WERI-Rb-1 (cell line): ENCODE measurements at places on chromosomes 7 and 10.

- DNase-seq, result no peak
Observed at GRCh38 chr10:31058795-31059703, 27.4 kb upstream of the ZNF438 start.

DNA sequence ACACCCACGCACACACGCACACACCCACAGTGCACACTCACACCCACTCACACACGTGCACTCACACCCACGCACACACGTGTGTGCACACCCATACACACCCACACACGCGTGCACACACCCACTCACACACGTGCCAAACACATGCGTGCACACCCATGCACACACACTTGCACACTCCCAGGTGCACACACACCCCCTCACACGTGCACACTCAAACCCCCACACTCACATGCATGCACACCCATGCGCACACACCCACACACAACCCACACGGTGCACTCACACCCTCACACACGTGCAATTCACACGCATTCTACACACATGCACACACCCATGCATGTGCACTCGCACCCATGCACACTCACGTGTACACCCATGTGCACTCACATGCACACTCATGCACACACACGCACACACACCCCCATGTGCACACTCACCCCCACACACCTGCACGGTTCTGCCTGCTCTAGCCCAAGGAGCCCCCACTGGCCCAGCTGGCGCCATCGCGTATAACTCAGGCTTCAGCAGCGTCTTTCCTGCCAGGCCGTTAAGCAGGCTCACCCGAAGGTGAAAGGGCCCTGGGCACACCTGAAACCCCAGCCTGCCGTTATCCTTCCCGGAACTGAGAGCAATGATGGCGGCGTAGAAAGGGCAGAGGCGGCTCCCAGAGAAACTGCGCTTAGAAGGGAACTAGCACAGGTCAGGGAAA, 63.9 kb upstream of the PDGFA start:
- DNase-seq, result no peak

DNA sequence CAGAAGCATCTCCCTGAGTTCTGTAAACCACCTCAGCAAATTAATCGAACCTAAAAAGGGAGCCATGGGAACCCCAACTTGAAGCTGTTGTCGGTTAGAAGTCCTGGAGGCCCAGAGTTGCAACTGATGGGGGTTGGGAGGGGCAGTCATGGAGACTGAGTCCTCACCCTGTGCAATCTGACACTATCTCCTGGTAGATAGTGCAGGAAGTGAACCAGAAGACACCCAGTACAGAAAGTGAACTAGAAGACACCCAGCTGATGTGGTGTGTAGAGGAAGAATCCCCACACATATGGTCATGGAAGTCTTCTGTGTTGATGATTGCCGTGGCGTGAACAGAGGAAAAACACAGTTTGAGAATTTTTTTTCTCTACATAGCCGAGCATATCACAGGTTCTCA, 58.8 kb upstream of the SRRM3 start:
- no peak for DNase-seq

- no peak for DNase-seq
Observed at GRCh38 chr10:130751851-130752250, 559.7 kb downstream of the TCERG1L start.

DNA sequence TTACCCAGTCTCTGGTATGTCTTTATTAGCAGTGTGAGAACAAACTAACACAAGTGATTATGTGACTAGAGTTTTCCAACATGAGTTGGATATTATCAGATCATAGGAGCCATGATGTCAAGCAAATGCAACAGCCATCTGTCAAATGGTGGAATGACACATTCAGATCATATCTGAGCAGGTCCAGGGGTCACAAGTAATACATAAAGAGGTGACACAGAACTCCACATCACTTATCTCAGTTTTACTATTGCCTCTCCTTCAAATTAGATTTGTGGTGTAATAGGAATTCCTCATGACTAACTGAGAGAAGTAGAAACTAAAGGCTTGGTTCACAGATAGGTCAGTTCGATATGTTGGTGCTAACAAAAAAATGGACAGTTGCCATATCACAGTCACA, 12.2 kb upstream of the SAMD9L start:
- no peak for DNase-seq

- DNase-seq, result no peak
Observed at GRCh38 chr10:114492351-114493037, 88.2 kb upstream of the AFAP1L2 start.

- no peak for DNase-seq
Observed at GRCh38 chr7:43905209-43905946, 1.0 kb downstream of the URGCP start.

DNA sequence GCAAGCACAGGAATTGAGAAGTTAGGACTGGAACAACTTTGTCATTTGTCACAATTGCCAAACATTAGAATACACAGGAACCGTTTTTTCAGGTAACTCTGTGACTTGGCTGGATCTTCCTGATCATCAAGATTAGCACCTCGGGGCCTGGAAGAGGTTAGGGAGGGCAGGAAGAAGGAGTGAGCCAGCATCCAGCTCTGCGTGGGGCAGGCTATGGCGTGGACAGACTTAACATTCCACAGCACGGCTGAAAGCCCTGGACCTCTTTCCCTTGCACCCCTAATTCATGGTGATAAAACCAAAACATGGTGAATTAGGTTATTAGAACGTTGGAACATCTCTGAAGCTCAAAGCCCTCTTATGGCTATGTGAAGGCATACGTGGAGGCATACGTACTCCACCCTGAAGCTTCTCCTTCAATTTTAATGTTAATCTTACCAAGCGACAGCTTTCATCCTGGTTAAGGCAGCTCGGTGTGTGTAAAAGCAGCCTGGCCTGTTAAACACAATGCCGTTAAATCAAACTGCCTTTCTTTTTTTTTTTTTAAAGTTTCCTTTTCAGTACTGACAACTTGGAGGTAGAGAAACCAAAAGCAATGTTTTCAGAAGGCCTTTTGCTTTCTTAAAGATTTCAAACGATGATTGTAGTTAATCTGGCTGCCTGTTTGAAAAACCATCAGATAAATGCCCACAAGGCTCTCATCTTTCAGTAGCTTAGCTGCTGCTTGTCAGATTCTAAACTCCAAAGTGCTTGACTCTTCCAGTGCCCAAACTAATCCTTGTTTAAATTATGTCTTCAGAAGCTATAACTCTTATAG, 4.5 kb downstream of the GRK5 start:
- peak; percentile 32 for DNase-seq

DNA sequence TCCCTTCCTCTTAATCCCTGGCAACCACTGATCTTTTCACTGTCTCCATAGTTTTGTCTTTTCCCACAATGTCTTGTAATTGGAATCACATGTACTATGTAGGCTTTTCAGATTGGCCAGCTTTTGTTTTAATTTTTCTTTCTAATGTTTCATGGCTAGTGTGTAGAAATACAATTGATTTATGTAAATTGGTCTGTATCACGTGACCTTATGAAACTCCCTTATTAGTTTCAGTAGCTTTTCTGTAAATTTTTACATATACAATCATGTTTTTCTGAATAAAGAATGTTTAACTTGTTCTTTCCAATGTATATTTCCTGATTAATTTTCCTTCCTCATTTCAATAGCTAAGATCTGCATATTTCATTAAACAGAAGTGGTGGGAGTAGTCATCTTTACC, 319.3 kb downstream of the MDFIC start:
- DNase-seq, result no peak

- DNase-seq, result no peak
Observed at GRCh38 chr10:4190876-4191275, 405.9 kb upstream of the KLF6 start.

GRCh38 chr7:498678-499641, 20.7 kb downstream of the PDGFA start:
- no peak for DNase-seq

DNA sequence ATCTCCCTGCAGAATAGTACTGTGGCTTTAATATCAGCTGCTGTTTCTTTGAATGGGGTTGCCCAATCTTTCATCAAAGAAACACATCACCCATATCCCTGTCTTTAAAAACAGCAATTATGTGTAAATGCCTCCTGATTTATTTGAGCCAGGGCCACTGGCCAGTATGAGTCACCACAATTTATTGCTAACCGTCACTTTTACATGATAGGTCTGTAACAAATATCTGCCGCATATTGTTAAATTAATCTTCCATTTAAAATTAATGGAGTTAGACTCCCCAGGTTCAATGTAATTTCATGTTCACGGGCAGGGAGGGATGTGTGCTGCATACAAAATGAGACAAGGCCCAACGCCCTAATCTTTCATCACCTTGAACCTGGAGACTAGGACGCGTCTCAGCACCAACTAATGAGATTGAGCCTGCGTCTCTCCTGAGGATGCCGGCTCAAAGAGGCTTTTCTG, 673.4 kb downstream of the AUTS2 start:
- DNase-seq, result peak; percentile 66

- DNase-seq, result no peak
Observed at GRCh38 chr7:47268851-47269836, 312.8 kb downstream of the TNS3 start.

GRCh38 chr7:101397243-101397642, 34.6 kb downstream of the COL26A1 start:
- DNase-seq, result no peak

DNA sequence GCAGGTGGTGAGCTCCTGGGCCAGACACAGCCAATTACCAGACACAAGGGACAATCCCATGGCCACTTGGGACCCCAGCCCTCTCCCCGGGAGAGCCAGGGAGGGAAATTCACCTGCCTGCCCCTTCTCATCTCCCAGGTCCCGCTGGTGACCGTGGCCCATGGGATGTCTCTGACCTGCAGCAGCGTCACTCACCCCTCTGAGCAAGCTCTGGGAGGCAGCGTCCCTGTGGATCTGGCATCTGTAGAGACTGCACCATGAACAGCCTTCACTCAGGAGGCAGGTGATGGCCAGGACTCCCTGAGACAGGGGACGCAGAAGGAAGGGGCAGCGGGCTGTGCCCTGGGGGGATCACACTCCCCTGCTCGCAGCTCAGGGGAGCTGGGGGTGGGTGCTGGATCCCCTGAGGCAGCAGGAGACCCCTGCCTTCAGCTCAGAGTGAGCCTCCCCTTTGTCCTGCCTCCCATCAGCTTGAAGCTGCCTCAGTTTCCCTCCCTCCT, 90.8 kb downstream of the FOXL3 start:
- DNase-seq, result no peak

GRCh38 chr7:154898973-154899855, 103.7 kb downstream of the PAXIP1 start:
- no peak for DNase-seq

- DNase-seq, result no peak
Observed at GRCh38 chr10:36676756-36677430, 448.5 kb upstream of the ANKRD30A start.

DNA sequence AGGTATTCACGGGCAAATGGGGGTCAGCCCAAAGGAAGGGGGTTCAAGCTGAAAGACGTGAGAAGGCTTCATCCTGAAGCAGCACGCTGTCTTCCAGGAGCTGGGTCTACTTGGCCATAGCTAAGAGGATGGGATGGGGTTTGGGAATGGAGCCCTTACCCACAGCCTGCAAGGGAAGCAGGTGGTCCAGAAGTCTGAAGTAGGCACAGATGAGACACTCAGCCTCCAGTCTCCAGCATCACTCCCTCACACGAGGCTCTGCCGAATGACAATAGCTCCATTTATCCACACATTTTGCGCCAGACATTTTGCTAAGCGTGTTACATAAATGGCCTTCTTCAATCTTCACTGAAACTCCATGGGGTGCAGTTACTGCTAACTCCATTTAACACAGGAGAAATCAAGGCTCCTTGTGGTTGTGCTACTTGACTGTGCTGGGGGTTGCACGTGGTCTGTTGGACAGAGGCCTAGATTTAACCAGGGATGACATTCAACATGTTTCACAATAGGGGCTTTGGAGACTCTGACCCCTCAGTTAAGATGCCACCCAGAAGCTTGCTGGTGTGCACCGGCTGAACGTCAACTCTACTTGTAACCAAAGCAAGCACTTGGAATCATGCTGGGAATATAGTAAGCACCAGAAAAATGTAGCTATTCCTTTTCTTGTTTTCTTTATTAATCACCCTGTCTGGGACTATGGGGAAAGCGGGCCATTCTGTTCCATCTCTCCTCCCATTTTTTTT, 85.3 kb downstream of the FAM241B start:
- no peak for DNase-seq

- DNase-seq, result peak; percentile 26
Observed at GRCh38 chr7:34596887-34597286, 61.1 kb upstream of the NPSR1 start.

GRCh38 chr7:128456255-128456725, 612 bp downstream of the HILPDA start:
- no peak for DNase-seq

GRCh38 chr7:42729053-42729765, 182.7 kb downstream of the C7orf25 start:
- no peak for DNase-seq

DNA sequence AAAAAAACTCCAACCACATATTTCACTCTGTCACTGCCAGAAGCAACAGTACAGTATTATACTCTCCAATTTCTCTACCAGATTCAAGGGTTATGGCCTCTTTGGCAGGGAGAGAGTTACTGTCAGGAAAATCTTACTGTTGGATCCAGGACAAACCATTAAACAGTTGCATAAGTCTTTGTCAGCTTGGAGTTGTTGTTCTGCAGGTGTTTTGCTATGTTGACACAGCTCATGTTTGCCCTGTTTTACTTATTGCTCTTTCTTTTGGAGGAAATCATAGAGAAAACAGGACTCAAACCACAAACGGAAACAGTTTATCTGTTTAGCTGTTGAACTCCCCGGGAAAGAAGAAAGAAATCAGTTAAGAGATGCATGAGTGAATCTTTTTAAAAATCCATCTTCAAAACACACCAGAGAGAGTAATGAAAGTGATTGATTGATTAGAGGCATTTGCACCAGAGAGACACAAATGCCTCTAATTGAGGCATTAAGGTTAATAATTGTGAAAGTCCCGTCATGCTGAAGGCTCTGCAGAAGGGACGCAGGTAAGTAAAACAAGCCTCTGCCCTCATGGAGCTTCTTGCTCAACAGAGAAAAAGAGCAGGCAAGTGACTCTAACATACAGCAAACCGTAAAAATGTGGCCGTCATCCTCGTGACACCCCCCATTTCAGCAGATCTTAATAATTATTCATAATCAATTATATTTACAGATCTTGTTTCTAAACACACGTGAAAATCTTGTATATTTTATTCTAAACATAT, 38.7 kb upstream of the ARHGAP21 start:
- DNase-seq, result no peak

- no peak for DNase-seq
Observed at GRCh38 chr7:131556909-131557651, 652 bp upstream of the PODXL start.

DNA sequence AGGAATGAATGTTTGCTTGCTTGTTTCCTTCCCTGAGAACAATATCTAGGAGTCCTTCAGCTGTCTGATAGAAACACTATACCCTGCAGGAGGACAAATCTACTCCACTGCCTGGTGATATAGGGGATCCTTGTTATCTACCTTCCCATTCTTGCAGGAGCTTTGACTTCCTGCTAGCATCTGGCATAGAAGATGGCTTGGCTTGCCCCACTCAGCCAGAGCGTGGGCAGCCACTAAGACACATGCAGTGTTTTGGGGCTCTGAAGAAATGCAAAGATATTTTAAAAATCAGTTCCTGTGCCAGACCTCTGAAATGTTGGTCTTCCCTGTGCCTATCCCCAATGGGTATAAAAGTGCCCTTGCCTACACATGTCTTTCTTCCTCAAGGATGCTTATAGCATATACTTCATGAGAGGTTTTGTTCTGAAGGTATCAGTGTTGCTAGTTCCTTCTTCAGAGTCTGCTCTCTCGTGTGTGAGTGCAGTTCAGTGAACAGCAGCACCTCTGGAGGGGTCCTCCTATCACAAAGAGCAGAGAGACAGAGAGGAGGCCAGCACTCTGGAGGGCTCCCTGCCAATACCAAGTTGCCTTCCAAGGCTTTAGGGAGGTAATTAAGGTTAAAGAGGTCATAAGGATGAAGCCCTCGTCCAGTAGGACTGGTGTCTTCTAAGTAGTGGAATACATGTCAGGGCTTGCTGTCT, 149.1 kb upstream of the CALCR start:
- no peak for DNase-seq
